Urothelium cell line (cell line): ENCODE measurements at places on chromosomes 2 and 18.
A peak's percentile ranks its signal among the peaks of the same experiment; 100 is the strongest.

DNA sequence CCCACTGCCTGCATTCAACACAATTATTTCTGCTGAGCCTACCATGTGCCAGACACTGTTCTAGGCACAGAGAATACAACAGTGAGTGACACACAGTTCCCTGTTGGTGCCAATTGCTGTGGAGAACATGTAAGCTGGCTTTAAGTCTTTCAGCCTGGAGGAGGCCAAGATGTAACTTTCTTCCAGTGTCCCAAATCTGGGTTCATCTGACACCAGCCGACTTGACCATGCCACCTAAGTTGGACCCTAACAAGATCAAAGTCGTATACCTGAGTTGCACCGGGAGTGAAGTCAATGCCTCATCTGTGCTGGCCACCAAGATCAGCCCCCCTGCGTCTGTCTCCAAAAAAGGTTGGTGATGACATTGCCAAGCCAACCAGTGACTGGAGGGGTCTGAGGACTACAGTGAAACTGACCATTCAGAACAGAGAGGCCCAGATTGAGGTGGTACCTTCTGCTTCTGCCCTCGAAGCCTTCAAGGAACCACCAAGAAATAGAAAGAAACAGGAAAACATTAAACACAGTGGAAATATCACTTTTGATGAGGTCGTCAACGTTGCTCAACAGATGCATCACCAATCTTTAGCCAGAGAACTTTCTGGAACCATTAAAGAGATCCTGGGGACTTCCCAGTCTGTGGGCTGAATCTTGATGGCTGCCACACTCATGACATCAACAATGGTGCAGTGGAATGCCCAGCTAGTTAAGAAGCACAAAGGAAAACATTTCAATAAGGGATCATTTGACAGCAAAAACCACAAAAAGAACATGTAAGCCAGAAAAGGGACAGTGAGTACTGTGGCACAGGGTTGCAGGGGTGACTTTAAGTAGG lies 6.3 kb downstream of the TRABD2A start:
- no peak for DNase-seq

DNA sequence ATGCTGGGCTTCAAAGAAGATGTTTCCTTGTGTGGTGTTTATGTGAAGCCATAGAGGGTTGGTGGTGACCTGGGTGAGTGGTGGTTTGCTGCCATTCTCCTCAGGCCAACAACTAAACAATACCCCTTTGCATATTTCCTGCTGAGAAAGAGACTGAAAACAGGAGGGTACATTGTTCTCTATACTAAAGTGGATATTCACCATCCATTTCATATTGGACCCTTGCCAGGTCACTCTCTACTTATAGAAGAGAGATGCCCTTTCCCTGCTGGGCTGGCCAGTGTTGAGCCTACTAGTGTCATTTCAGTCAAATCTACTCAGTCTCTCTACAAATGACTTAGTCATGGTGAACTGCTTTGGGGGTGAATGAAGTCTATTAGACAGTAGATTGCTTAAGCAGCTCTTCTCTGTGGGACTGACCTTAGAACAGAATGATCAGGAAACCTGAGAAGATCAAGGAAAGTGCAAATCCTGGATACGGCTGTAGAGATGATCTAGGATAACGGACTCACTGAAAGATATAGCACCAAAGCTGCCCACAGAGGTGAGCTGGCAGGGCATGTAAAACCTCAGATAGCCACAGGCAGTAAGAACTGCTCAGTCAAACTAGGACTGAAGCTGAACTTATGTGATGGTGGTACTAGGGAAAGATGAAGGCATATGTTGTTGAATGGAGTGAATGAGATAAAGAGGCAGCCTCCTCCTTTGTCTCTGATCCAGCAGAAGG lies 154.9 kb downstream of the MYO3B start:
- DNase-seq, result no peak

DNA sequence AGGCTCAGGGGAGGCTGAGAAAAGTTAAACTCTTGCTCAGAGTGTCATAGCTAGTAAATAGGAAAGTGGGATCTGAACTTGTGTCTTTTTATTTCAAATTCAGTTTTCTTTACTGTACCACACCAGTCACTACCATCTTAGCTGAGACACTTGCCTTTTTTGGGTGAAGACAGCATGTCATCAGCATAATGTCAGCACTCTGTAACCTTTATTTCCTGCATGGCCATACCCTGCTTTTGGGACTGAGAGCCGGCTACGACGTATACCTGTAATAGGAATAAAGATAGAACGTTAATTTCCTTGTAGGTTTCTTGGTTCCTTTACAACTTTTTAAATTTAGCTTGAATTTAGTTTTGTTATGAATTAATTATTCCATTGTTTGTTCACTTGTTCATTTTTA lies 202.8 kb downstream of the BABAM2 start:
- DNase-seq, result no peak

DNA sequence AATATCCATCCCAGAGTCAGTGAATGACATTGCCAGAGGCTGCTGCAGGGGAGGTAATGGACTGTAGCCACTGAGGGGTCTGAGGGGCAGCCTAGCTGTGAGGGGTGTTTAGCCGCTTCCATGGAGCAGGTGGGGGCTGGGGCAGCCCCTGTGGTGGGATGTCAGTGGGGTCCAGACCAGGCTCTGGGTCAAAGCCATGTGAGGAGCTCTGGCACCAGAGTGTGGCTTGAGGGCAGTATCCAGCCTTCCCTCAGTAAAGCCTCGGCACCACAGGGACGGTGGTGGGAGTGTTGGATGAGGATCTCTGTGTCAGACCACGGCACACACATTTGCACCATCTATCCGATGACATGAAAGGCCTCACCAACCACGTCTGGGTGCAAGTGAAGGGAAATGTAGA lies 85.0 kb downstream of the INHBB start:
- DNase-seq, result no peak

- DNase-seq, result no peak
Observed at GRCh38 chr2:147002256-147002655, 842.6 kb upstream of the ACVR2A start.

DNA sequence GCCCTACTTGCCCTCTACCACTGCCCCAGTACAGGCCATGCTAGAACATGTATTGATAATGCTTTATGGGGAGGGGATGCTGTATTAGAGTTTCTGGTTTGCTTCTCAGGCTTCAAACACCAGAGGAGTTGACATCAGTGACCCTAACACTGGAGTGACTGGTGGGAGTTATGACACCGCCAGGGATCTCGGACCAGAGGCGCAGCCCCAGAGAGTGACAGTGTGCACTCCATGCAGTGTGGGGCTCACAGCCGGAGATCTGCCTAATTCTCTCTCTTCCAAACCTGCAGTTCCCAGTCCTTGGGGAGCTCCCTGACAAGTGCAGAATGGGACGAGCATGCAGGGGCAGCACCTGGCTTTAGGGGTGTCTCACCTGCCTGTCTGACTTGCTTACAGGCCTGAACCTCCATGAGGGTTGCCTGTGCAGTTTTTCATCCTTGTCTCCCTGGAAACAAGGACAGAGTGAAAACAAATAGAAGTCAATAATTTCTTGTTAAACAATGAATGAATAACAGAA lies 244.9 kb upstream of the MYT1L start:
- DNase-seq, result no peak

DNA sequence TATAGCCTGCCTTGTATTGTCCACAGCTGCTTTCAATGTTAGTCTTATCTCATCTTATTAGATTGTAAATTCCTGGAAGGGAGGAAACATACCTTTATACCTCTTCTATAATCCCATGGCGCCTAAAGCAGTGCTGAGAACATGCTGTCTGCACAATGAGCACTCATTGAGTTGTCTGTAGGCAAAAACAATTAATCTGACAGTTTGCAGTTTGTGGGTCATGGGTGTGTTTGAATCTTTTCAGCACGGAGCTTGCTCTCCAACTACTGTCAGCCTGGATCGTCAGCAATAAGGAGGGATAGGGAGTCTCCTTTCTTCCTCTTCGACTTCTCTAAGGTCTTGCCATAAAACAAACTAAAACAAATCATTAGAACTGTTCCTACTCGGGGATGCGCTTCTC lies 26.5 kb upstream of the GREB1L start:
- DNase-seq, result no peak

DNA sequence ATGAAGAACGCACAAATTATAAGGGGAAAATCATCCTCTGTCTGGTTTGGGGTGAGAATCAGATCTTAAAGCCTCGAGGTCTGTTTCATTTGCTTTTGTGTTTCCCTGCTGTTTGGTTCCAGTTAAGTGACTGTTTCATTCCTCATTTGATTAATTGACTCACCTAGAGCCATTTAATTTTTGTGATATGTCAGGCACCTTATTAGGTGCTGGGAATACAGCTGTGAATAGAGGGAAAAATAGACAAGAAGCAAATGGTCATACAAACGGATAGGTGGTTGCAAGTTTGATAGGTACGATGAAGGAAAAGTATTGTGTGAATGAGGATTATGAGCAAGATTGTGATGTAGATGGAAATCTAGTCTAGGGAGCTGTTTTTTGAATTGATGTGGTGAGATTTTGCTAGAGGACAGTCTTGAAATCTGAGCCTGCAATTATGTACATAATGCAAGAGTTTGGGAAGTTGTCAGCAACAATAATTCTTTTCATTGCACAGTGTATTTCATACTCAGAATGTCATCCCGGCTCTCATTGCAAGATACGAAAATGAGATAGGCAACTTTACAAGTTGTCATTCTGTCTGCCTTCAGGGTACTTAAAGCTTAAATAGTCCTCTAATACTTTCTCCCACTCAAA lies 2.2 kb downstream of the ACSL3 start:
- DNase-seq, result no peak

DNA sequence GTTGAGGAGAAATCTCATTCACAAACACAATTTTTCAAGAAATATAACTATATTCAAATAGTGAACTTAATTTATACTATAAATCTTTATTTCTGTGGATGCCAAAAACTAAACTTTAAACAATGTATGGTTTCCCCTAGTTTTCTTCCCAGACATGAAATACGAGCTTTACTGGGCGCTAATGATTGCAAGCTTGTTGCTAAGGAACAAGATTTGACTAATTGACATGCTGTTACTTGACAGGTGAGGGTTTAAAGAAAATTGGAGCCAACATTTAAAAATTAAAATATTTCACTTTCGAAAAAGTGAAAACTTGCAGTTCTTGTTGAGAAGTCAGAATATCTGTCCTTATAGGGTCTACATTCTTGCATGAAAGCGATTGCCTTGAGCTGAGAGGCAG lies 381.0 kb downstream of the MEIS1 start:
- no peak for DNase-seq

DNA sequence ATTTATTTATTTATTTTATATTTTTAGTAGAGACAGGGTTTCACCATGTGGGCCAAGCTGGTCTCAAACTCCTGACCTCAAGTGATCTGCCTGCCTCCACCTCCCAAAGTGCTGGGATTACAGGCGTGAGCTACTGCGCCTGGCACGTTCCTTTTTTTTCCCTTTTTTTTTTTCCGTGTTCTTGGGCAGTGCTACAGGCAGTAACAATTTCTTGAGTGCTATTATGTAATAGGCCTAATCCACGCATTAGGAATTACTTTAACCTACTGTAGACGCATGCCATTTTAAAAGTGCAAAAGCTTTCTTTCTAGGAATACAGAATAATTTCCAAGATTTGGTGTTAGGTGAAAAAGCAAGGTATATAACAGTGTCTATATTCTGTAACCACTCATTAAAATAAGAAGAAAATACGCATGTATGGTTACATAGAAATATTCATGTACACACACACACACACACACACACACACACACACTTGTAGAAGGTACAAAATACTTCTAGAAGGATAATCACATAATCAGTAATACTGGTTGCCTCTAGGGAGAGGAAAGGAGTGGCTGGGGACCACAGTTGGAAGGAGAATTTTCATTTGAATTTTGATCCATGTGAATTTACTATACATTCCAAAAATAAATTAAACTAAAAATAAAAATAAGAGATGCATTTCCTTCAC lies 92.3 kb downstream of the METTL8 start:
- DNase-seq, result no peak

DNA sequence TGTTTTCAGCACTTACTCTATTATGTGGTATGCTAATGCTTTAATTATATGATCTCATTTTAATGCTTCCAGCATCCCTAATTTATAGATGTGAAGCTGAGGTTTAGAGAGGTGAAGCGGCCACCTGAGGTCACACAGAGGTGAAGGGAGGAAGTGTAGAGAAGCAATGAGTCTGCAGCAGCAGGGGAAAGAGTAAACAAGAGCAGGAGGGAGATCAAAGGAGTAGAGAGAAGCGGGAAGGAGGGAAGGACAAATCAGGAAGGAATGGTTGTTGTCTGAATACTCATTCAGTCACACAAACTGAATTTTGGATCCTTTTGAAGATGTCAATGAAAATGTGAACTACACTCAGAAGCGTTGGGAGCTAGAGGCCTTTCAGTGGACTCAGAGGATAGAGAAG lies 130.0 kb downstream of the CPS1 start:
- no peak for DNase-seq

- DNase-seq, result peak; percentile 28
Observed at GRCh38 chr18:35076135-35076924, 35.1 kb downstream of the MAPRE2 start.

- no peak for DNase-seq
Observed at GRCh38 chr2:101199251-101199791, 48.1 kb upstream of the TBC1D8 start.

DNA sequence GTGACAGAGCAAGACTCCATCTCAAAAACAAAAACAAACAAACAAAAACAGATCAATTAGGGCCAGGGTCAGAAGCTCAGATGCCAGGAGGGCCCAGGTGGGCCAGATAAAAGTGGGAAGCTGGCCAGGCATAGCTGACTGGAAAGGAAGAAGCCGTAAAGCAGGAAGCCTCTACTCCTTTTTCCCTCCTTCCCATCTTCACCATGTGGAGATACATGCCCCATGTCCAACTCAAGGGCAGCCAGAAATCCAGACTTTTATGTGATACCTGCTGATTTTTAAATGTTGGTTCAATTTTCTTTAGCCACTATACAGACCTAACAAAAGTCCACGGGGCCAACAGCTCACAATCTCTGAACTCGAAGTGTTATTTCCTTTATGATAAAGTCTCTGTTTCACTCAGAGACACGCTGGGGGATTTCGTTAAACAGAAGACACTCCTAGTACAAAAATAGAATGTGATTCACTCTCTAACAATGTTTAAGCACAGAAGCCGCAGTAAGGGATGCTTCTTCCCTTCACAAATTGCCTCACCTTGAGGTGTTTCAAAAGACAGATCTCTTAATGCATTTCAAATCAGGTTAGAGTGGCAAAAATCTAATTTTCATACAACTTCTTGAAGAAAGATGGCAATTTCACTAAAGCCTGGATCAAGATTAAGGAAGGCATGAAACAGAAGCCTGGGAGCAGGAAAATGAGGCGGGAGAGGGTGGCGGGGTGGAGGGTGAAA lies 14.0 kb downstream of the TMEM247 start:
- DNase-seq, result peak; percentile 75

DNA sequence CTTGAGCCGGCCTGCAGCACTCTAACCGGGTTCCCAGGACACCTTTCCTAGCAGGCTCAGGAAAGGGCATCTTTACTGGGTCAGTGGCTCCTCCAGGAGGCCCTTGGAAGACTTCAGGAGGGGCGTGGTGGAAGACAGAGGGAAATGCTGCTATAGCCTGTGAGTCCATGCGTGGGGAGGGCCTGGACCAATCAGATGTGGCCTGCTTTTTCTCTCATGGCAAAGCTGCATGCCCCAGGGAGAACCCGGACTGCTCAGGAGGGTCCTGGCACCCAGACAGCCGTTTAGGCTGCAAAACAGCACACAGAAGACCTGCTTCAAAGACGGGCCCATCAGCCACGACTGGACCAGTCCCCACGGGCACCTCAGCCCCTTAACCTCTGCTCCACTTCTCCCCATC lies 84.4 kb downstream of the EIPR1 start:
- DNase-seq, result no peak
